ENCODE measurements at places on chromosomes 2 and 18. TPM values are rescaled to one million over a fixed set of nuclear protein-coding genes. Genes with fewer than 3 reads are reported as not detected.

SLC4A3 gene
- total RNA-seq, result 4.0 TPM

KCNG2 gene
- 4.7 TPM for total RNA-seq

ITPRIPL1 gene
- total RNA-seq, result 5.3 TPM

TOGARAM2 gene
- total RNA-seq, result not detected

HRH4 gene
- not detected for total RNA-seq

COL4A3 gene
- 0.48 TPM for total RNA-seq

SERPINB13 gene
- not detected for total RNA-seq

PJVK gene
- 2.9 TPM for total RNA-seq

MTLN gene
- 31.9 TPM for total RNA-seq

TUBB6 gene
- total RNA-seq, result 214 TPM

RPRM gene
- total RNA-seq, result not detected

FER1L5 gene
- under 0.01 TPM for total RNA-seq

CRYGC gene
- total RNA-seq, result not detected

Measured in epithelial cell of alveolus of lung (primary cell).